NCI-H146 (cell line): ENCODE measurements at places on chromosomes 5 and 9.

DNA sequence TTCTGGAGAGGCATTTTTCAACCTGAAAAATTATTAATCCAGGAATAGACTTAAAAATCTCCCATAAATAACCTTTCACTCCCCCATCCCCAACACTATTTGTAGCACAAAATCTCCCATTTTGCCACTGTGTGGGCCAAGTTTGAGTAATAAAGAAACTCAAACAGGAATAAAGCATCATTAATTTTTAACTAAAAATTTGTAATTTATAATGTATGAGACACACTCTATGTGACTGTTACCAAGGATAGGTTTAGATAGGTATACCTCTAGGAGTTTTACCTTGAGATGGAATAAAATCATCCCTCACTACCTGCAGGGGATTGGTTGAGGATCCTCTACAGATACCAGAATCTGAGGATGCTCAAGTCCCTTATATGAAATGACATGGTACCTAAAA lies 30.1 kb downstream of the CHD1 start:
- no peak for DNase-seq

DNA sequence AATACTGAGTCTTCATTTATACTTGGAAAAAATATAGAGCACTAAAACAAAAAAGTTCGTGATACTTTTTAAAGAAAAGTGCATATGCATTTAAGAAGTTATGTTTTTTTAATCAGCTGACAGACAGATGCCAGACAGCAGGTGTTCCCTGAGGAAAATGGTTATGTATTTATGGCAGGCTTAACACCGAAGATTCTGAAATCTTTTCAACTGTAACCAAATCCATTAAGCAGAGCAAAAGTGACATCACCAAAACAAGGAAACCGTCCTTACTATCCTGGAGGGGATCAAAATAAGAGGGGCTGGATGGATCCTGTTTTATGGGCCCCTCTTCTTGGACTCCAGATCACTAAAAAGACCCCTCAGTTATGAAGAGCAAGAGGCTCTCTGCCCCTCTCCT lies 404.9 kb upstream of the ADAMTS16 start:
- DNase-seq, result no peak

DNA sequence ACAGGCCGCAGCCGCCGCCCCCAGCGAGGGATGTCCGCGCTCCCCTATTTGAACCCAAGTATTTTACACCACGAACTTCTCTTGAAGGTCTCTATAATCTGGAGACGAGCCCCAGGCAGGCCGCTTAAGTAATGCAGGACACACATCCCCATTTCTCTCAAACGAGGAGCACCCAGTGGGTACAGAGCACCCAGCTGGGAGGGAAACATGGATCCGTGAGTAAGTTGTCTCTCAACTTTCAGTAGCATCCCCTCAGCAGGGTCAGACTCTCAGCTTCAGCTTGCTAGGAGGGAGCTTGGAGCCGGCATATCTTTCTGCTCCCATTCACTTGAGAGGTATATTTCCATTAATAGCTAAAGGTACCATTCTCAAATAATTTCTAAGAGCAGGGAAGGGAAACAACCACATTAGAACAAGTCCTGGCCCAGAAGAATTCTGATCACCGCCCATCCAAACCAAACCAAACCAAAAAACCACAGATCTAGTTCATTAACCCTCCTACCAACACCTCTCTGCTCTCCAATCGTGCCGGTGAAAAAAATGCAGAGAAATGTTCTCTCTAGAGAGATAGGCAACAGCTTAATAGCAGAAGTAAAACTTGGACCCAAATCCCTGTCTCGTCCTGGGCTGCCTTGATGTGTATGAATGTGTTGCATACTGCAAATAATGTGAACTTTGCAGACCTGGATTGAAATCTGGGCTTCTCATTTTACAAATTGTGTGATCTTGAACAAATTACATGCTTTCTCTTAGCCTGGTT lies 910 bp downstream of the TDRD7 start:
- peak; percentile 32 for DNase-seq

- no peak for DNase-seq
These were observed 21.1 kb downstream of the UIMC1 start for GRCh38 chr5:176985516-176985915.

DNA sequence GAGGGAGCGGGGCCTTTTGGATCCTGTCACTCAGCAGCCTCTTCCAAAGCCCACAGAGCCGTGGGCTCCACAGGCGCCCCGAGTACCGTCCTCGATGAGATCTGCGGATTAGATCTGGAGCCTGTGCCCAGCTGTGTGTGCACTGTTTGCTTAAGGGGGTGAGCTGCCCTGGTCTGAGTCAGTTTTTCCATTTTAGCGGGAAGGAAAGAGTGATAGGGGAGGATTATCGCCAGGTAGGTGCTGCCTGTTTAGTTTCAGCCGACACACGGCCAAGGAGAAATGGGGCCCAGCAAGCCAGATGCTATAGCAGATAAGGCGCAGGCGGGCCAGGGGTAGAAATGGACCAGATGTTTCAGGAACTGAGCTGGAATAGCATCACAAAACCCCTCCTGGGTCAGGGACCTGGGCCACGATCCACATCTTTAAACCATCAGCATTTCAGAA lies 18.1 kb downstream of the COL5A1 start:
- DNase-seq, result no peak

- DNase-seq, result no peak
These were observed 696.8 kb downstream of the SEMA5A start for GRCh38 chr5:8848997-8849594.
